Renal pelvis (tissue), 12 donors: ENCODE measurements at places on chromosomes 7 and 10. TPM values are rescaled to one million over a fixed set of nuclear protein-coding genes. Genes with fewer than 3 reads are reported as not detected.

Gene NUTM2E
- polyA plus RNA-seq = 0.81 TPM

Gene IFIT1B
- 0.04 TPM for polyA plus RNA-seq

DNA sequence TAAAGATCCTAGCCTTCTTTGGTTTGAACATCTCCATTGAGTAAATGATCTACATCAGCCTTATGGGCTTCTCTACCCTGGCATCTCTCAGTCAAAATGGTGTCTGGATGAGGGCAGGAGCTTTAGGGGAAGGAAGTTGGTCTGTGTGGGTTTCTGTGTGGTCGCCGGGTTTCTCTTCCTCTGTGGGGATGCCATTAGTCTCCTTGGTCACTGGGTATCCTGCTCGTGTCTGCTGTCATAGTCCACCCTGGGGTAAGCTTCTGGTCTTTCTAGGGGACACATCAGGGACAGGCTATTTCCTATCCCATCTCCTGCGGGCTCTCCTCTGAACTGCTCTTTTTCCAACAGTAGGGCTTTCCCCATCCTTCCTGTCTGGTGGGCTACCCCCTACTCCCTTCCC is 150.3 kb upstream of the NPY start:
- no peak for DNase-seq

- no peak for DNase-seq
These were observed 92.9 kb downstream of the SVOPL start for GRCh38 chr7:138608275-138608674.
